ENCODE measurements at places on chromosomes 16 and 17. TPM values are rescaled to one million over a fixed set of nuclear protein-coding genes. Genes with fewer than 3 reads are reported as not detected.

DNA sequence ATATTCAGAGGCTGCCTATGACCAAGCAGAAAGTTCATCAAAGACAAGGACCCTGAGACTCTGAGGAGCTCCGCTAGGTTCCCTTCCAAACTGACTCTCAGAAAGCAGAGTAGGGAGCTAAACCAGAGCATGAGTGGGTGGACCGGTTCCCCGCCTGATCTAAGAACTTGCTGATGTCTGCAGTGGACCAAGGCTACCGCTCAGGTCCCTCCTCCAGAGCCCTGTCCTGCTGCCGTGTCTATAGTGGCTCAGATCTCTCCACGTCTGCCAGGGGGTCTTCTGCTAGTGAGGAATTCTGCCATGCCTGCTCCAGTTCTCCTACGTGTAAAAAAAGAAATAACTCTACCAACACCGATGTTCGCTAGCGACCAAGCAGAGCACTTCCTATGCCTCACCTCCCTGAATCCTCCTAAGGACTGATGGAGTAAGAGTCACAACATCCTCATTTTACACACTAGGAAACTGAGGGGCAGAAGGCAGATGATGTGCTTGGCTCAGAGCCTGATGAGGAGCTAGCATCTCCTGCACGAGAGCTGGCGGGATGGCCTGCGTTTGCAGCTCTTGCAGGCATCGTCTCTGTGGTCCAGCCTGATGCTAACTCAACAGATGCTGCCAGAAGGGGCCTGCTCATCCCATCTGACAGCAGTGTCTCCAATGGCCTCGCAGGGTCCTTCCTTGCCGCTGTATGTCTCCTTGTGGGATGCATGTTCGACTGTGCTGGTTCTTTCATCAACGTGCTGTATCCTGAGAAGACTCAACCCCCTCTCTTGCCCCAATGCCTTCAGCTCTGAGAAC is 265.5 kb downstream of the C16orf95 start:
- H3K4me3 ChIP-seq: no peak overlapping the region
- DNase-seq: no peak

DNA sequence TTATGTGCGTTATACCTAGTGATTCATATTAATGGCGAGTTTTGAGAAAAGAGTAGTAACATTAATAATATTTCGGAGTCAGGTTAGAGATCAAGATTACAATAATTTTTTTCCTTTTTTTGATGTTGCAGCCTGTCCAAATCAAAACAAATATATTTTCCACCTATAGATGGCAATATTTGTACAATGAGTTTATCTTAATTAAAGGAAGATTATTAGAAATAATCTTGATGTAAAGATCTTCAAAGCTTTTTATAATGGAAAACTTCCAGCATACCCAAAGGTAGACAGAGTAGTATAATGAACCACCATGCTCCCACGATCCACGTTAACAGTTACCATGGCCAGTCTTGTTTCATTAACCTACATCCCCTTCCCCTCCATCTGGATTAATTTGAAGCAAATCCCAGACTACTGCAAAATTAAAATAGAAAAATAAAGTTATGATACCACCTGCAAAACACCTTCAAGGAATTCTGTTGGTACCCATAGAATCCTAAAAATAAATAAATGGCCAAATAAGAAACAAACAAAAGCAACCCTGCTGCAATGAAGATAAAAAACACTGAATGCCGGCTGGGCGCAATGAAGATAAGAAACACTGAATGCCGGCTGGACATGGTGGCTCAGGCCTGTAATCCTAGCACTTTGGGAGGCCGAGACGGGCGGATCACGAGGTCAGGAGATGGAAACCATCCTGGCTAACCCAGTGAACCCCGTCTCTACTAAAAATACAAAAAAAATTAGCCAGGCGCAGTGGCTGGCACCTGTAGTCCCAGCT is 46.5 kb upstream of the GINS3 start:
- H3K27me3 ChIP-seq: no peaks in the 10 kb centered on the region
- no peak overlapping the region for H3K4me3 ChIP-seq
- H3K27ac ChIP-seq: no peak overlapping the region
- no peak for DNase-seq
- no peaks in the 10 kb centered on the region for H3K4me1 ChIP-seq

- no peak overlapping the region for H3K27ac ChIP-seq
- DNase-seq: no peak
- H3K4me1 ChIP-seq: no peaks in the 10 kb centered on the region
- no peaks in the 10 kb centered on the region for H3K27me3 ChIP-seq
Observed at GRCh38 chr17:46742565-46743270, 75.8 kb downstream of the WNT3 start.

- DNase-seq: no peak
- H3K27me3 ChIP-seq: no peaks in the 10 kb centered on the region
- H3K4me3 ChIP-seq: no peak overlapping the region
- peak overlapping the region; percentile 22 for H3K27ac ChIP-seq
Observed at GRCh38 chr17:19268611-19269010, 31.4 kb downstream of the EPN2 start.

- H3K4me1 ChIP-seq: no peaks in the 10 kb centered on the region
- DNase-seq: peak; percentile 74
- no peak overlapping the region for H3K4me3 ChIP-seq
- no peak overlapping the region for H3K27ac ChIP-seq
- no peaks in the 10 kb centered on the region for H3K27me3 ChIP-seq
Observed at GRCh38 chr17:80970044-80970761, 21.4 kb upstream of the CHMP6 start.

DNA sequence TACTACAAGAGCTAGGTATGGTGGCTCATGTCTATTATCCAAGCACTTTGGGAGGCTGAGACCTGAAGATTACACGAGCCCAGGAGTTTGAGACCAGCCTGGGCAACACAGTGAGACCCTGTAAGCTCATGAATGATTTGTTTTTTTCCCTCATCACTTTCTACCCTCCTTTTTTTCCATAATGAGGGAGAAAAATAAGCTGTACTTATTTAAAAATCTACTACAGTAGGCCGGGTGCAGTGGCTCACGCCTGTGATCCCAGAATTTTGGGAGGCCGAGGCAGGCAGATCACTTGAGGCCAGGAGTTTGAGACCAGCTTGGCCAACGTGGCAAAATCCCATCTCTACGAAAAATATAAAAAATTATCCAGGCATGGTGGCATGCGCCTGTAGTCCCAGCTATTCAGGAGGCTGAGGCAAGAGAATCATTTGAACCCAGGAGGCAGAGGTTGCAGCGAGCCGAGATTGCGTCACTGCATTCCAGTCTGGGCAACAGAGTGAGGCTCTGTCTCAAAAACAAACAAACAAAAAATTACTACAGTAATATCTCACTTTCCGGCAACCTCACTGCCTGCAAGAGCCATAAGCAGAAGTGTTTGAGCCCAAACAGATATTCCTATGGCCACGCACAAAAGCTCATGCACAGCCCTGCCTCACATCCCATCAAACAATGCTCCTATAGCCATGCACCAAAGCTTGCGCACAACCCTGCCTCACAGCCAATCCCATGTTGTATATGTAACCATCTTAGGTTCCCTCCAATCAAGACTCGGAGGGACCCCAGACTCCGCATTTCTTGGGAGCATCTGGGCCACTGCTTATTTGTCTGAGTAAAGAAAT is 37.4 kb downstream of the TK2 start:
- peaks cover 60% of the 10 kb centered on the region for H3K4me1 ChIP-seq
- H3K36me3 ChIP-seq: peaks cover 3% of the 10 kb centered on the region
- H3K27me3 ChIP-seq: no peaks in the 10 kb centered on the region
- no peak for DNase-seq

DNA sequence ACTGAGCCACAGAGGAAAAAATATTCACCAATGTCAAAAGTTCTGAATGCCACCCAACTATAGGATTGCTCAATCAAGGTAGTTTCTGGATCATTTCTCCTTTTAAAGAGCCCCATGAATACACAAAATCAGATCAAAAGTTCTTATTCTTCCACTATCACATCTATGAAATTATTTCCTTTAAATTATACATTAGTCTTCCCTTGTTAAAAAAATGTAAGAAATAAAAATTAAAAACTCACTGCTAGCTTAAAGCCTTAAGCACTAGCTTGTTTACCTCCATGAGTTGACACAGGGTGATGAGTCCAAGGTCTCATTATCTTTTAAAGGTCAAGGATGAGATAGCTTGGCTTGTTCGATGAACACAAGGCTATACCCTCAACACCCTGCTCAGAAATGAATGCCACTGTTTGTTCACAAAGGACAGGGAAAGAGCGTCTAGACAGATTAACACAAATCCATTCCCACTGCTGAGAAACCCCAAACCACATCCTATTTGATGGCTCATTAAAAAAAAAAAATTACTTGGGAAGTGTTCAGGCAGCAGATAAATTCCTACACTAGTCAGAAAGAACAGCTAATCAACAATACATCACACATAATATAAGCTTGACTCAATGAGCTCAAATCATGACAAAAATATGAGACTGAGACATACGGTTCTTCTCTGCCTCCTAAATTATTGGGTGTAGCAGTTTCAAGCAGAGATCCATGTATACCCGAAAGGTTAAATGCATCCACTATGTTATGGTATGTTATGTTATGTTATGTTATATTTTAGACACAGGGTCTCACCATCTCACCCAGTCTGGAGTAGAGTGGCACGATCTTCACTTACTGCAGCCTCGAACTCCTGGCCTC is 118.9 kb downstream of the PARN start:
- no peaks in the 10 kb centered on the region for H3K4me1 ChIP-seq
- H3K36me3 ChIP-seq: no peaks in the 10 kb centered on the region
- no peak for DNase-seq
- no peak overlapping the region for H3K4me3 ChIP-seq

DNA sequence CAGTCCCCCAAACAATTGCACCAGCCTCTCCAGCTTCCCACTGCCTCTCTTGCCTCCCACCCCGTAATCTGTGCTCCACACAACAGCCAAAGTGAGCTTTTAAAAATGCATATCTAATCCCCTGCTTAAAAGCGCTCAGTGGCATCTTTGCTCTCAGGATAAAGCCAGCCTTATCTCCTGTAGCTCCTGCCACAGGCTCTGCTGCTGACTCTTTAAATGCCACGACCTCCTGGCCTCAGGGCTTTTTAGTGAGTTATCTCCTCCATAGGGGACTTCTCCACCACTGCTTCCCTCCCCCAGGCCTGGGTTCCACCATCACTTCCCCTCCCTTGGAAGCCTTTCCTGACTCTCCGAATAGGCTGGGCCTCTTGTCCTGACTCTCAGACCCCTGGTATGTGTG is 98.6 kb downstream of the GNAO1 start:
- DNase-seq: no peak
- H3K4me3 ChIP-seq: no peak overlapping the region
- no peaks in the 10 kb centered on the region for H3K36me3 ChIP-seq

Gene CCDC78
- total RNA-seq: 2.6 TPM

Gene RGS9
- 4.2 TPM for total RNA-seq

Gene AP2B1
- total RNA-seq: 242 TPM

Measured in kidney (tissue), 22 donors.